COR-L47 (cell line): ENCODE measurements at places on chromosomes 4 and X.

- no peak for DNase-seq
These were observed 12.2 kb upstream of the FGF2 start for GRCh38 chr4:122814426-122814825.

- DNase-seq: no peak
These were observed 14.2 kb downstream of the RNF150 start for GRCh38 chr4:141119071-141119470.

DNA sequence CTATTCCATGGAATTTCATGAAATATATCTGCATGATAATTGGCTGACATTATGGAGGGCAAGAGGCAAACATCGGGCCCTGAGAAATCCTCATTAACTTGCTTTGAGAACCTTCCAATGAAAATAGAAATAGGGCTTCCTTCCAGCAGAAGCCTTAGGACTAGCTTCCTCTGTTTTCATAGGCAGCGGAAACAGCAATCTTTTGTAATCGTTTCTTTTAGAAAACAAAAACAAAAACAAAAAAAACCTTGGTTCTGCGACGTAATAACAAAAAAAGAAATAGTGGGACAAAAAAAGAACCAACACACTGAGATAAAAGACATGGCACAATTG, 62.9 kb downstream of the GEMIN8 start:
- no peak for DNase-seq

DNA sequence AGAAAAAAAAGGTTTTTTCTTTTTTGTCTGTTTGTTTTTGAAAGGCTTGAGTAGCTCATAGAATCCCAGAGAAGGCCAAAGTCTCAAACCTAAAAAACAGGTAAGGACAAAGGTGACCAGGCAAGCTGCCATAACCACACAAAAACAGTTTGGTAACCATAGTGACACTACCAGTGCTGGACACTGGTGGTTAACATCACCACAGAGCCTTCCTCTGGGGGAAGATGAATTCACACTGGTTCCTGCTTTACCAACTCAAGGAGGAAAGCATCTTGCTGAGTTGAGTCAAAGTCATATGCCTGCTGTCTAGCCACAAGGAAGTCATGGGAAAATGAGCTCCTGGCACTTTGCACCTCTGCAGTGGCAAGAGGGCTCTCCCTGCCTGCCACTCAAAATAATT, 32.5 kb downstream of the IDS start:
- no peak for DNase-seq
